ENCODE measurements at places on chromosomes 12 and 14. TPM values are rescaled to one million over a fixed set of nuclear protein-coding genes. Genes with fewer than 3 reads are reported as not detected.

DNA sequence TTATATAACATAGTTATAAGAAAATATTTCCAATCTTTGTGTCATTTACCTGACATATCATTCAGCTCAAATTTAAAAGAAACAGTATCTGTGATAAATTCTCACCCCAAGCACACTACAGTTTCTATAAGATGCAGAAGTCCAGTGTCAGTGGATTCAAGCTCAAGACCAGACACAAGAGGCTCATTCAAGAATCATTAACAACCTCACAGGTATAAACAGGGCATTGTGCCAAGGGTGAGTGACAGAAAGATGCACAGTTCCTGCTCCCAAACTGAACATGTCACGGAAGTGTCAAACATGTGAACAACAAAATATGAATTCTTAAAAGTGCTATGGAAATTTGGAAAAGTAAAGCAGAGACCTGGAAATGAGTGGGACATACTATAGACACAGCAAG is 12.8 kb downstream of the ATP2B1 start:
- no peaks in the 10 kb centered on the region for H3K27me3 ChIP-seq
- peaks cover 22% of the 10 kb centered on the region for H3K4me1 ChIP-seq
- H3K4me3 ChIP-seq, result no peak overlapping the region
- no peaks in the 10 kb centered on the region for H3K36me3 ChIP-seq
- DNase-seq, result no peak

DNA sequence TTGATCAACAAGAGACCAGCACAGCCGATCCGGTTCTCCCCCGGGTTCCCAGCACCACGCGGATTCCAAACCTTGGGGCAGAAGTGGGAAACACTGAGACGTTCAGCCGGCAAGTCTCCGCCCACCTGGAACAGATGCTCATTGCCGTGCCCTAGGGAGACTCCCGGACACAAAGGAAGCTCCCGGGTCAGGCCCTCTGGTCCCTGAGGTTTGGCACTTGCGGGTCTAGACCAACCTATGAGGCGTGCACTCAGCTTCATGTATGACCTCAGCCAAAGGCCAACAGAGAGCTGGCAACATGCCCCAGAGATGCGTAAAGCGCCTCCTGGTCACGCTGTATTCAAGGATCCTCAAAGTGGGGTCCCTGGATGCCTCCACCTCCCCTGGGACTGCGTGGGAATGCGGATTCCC is 2.5 kb downstream of the RIMBP2 start:
- H3K27ac ChIP-seq, result no peak overlapping the region
- H3K27me3 ChIP-seq, result peaks cover 99% of the 10 kb centered on the region
- H3K36me3 ChIP-seq, result no peaks in the 10 kb centered on the region
- peaks cover 24% of the 10 kb centered on the region for H3K4me1 ChIP-seq
- no peak for DNase-seq
- peak overlapping the region; percentile 54 for H3K4me3 ChIP-seq

GRCh38 chr12:84718906-84719305 is 193.7 kb downstream of the SLC6A15 start:
- no peak overlapping the region for H3K4me3 ChIP-seq
- DNase-seq, result no peak
- H3K27me3 ChIP-seq, result no peaks in the 10 kb centered on the region
- H3K4me1 ChIP-seq, result no peaks in the 10 kb centered on the region
- H3K27ac ChIP-seq, result no peak overlapping the region

- DNase-seq, result no peak
- H3K4me1 ChIP-seq, result peaks cover 24% of the 10 kb centered on the region
- peak overlapping the region; percentile 79 for H3K4me3 ChIP-seq
- peaks cover 54% of the 10 kb centered on the region for H3K27me3 ChIP-seq
Measured at GRCh38 chr14:94174604-94175010, 485 bp downstream of the PPP4R4 start.

GRCh38 chr12:50185301-50185895 is 18.2 kb upstream of the CERS5 start:
- no peak overlapping the region for H3K27ac ChIP-seq
- no peak overlapping the region for H3K4me3 ChIP-seq
- no peak for DNase-seq
- peaks cover 15% of the 10 kb centered on the region for H3K36me3 ChIP-seq
- H3K4me1 ChIP-seq, result peaks cover 52% of the 10 kb centered on the region

GRCh38 chr12:31026202-31026601 is 47.5 kb upstream of the DDX11 start:
- no peak for DNase-seq
- H3K27ac ChIP-seq, result no peak overlapping the region
- no peaks in the 10 kb centered on the region for H3K36me3 ChIP-seq
- no peak overlapping the region for H3K4me3 ChIP-seq
- no peaks in the 10 kb centered on the region for H3K27me3 ChIP-seq

DNA sequence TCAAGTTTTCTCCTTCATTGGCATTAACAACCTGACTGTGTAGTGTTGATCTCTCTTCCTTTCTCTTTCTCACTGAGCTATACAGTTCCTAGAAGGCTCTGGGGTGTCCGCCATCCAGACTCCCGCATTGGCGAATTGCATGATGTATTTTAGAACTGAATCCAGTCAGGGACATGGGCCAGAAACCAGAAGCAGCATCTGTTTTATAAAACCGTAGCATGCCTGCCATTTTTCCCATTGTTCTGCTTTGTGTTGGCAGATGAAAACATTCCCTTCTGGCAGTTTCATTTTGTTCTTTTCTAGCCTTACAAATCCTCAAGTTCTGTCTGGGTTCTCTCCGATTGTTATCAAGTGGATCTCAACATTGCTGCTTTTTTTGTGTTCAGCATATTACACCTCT is 268.3 kb upstream of the SEL1L start:
- no peaks in the 10 kb centered on the region for H3K36me3 ChIP-seq
- no peak for DNase-seq
- no peaks in the 10 kb centered on the region for H3K27me3 ChIP-seq
- H3K4me3 ChIP-seq, result no peak overlapping the region

POTEG gene
- not detected for total RNA-seq

Measured in left ventricle myocardium inferior (tissue), 1 donor.